Articular chondrocyte of knee joint (primary cell): ENCODE measurements at places on chromosomes 6 and 20. TPM values are rescaled to one million over a fixed set of nuclear protein-coding genes. Genes with fewer than 3 reads are reported as not detected.

Gene MYMX
- not detected in 2 replicates for total RNA-seq

Gene DYNLT2
- total RNA-seq: 1.5 and 2.1 TPM in 2 replicates

Gene WFDC2
- total RNA-seq: 0.22 and 0.65 TPM in 2 replicates

Gene SCGN
- total RNA-seq: not detected in 2 replicates

Gene IRAK1BP1
- 6.4 and 9.9 TPM in 2 replicates for total RNA-seq

Gene CLPSL1
- total RNA-seq: not detected in 2 replicates

Gene DEFB129
- total RNA-seq: not detected in 2 replicates

Gene FBXO9
- 56.9 and 58.9 TPM in 2 replicates for total RNA-seq

Gene FILIP1
- total RNA-seq: 0.97 and 2.0 TPM in 2 replicates

Gene GGTLC1
- not detected in 2 replicates for total RNA-seq

Gene OLIG3
- not detected in 2 replicates for total RNA-seq

Gene SAPCD1
- 0.54 and 1.4 TPM in 2 replicates for total RNA-seq

Gene GNAS-AS1
- 0.32 and 0.39 TPM in 2 replicates for total RNA-seq

Gene PACRG
- total RNA-seq: 0.26 TPM in 1 of 2 replicates, not detected in the other

Gene ELOVL2
- total RNA-seq: 0.13 and 0.22 TPM in 2 replicates

Gene PRDM1
- total RNA-seq: 1.7 and 2.2 TPM in 2 replicates

Gene POPDC3
- total RNA-seq: 71.8 and 73.3 TPM in 2 replicates

Gene KCNQ5
- 11.9 and 55.2 TPM in 2 replicates for total RNA-seq

Gene PTCHD4
- 0.13 and 0.54 TPM in 2 replicates for total RNA-seq

Gene GHRH
- not detected in 2 replicates for total RNA-seq

Gene TCFL5
- 15.2 and 17.9 TPM in 2 replicates for total RNA-seq

Gene FAM83D
- total RNA-seq: 12.8 and 14.5 TPM in 2 replicates

Gene KIAA0408
- 2.0 and 3.9 TPM in 2 replicates for total RNA-seq

Gene BPIFB1
- not detected in 2 replicates for total RNA-seq

Gene GRIK2
- 0.32 and 0.52 TPM in 2 replicates for total RNA-seq

Gene POU3F2
- not detected in 2 replicates for total RNA-seq

Gene IL20RA
- 0.26 and 0.43 TPM in 2 replicates for total RNA-seq

Gene TRIM15
- not detected in 2 replicates for total RNA-seq

Gene GMDS
- total RNA-seq: 129 and 159 TPM in 2 replicates

Gene OR2H1
- total RNA-seq: not detected in 2 replicates

Gene SMPDL3A
- total RNA-seq: 15.1 and 21.3 TPM in 2 replicates
